ENCODE measurements at places on chromosomes 16 and 17.

DNA sequence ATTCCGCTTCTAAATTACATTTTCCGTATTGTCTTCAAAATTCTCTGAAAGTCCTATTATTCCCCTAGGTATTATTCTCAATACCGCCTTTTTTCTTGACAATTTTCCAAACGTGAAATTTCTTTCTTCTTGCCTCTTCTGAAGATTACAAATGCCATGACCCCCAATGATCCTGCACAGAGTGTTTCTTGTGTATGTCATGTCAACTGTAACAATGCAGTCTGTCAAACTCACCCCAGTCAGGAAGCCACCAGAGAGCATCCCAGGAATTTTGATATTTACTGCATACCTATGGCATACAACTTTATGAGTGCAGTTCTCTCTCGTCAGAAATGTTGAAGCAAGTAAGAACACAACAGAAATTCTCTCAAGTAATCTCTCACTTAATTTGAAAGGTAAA, 847.3 kb upstream of the CDH8 start:
- no peak for DNase-seq

GRCh38 chr17:1673041-1673785, 11.5 kb downstream of the PRPF8 start:
- DNase-seq = no peak

DNA sequence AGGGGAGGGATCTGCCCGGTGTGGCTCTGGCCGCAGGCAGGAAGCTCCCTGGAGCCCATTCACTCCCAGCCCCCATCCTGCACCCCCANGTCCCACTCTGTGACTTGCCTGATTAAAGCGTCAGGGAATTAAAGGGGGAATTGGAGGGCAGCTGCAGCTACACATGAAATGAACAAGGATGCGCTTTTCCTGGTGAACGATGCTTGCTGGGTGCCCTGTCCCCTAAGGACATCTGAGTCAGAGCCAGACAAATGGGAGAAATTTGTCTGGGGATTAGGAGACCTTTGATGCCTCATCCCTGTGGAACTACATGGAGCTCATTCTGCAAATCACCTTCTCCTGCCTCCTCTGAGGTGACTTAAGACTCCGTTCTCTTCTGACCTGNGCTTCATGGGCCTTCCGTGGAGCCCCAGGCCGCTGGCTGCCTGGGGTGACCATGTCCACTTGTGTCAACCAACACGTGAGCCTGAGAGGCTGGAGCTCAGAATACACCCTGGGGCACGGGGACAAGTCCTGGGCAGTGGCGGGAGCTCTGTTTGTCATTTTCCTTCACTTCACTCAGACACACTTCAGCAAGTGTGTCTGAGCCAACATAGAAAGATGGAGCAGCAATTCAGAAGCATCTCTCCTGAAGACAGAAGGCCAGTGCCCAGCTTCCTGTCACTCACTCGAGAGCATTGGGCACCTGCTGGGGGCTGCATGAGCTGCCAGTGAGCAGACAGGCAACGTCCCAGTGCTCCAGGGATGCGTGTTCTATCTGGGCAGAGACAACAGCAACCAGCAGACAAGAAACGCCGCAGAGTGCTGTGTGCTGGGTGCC, 54.1 kb downstream of the METRNL start:
- no peak for DNase-seq

DNA sequence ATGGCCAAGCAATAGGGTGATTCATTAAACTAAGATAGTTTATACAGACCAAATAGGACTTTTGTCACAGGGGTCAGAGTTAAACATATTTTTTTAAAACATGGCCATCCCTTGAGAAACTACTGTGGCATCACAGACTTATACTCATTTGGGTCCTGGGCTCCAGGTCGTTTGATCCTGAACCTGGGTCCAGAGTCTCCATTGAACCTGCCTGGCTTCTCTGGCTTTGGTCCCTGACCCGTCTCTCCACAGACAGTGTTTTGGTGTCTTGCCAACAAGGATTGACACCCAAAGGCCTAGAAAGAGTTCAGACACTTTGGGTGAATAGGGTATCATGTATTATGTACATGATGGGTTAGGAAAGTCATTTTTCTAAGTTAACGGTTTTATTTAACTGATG, 236.7 kb downstream of the PHKB start:
- DNase-seq = no peak

GRCh38 chr17:29124135-29124924, 55.9 kb downstream of the MYO18A start:
- no peak for DNase-seq

DNA sequence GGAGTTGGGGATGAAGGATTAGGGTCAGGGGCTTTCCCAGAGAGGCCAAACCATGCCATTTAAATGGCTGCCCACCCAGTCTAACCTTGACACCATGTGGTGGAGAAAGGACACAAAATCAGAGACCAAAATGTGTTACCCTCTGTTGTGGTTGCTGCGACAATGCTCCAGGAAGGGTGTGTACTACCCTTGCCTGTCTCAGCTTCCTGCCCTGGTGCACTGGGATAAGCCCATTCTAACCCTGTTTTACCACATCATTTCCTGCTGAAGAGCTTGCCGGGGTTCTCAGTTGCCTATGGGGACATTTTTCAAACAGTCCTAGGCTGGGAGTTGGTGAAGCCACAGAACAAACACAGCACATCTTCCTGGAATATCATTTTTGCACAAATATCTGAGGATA, 4.9 kb downstream of the OR4D1 start:
- no peak for DNase-seq

DNA sequence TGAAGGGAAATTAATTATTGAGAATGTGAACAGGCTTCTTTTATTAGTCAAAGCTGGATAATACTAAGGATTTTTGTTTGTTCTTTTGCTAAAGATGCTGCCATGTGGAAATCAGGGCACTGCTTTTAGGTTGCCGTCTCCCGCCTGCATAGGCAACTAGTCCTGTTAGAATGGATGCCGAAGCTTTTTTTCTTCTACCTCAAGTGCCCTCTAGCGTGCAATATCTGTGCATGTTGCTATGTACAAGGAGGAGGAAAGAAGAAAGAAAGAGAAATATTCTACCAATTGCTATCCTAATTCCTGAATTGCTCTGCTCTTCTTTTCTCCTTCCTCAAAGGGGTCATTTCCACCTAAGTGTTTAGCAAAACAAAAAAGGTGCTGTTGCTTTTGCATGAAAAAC, 5.2 kb upstream of the CDH8 start:
- no peak for DNase-seq

DNA sequence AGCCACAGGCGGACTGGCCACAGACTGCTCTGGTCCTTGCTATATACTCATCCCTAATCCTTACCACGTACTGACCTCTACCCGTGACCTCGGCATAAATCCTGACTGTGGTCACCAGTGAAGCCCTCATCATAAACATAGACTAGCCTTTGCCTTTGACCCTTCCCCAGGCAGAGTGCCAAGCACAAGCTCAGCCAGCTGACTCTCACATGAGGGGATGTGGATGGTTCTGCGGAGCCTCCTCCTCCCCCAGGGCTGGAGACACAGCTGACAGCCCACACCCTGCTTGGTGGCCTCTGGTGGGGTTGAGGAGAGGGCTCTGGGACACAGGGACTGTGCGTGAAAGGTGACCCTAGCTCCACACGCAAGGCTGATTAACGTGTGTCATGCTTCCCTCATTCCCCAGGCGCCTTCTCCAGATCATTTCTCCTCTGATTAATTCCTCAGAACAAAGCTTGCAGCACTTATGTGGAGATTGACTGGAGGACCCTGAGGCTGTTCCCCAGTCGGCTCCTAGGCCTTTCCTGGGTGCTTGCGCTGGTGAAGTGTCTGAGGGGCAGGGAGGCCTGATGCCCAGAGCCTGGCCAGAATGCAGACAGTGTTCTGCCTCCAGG, 241.5 kb upstream of the NLRP1 start:
- no peak for DNase-seq

GRCh38 chr16:22692916-22693637, 120.9 kb upstream of the HS3ST2 start:
- no peak for DNase-seq

GRCh38 chr17:33493566-33493965, 200.5 kb upstream of the ASIC2 start:
- no peak for DNase-seq

GRCh38 chr17:2691069-2691871, 20.3 kb downstream of the CLUH start:
- no peak for DNase-seq

DNA sequence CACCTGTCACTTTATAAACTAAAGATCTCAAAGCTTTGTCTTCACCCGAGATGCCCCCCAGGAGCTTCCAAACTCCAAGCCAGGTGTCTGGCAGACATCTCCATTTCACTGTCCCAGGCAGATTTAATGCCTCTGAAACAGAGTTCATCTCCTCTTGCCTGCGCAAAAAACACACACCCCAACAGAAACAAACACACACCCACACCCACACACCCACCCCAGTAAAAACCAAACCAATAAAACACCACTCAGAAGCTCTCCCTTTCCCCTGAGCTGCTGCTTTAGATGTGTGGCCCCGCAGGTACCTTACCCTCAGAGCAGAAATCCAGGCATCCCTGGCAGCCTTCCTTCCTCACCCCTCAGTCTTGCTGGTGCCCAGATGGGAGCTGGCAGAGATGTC, 14.4 kb downstream of the SEC14L1 start:
- no peak for DNase-seq

GRCh38 chr16:48432136-48432535, 46.9 kb upstream of the SIAH1 start:
- no peak for DNase-seq

DNA sequence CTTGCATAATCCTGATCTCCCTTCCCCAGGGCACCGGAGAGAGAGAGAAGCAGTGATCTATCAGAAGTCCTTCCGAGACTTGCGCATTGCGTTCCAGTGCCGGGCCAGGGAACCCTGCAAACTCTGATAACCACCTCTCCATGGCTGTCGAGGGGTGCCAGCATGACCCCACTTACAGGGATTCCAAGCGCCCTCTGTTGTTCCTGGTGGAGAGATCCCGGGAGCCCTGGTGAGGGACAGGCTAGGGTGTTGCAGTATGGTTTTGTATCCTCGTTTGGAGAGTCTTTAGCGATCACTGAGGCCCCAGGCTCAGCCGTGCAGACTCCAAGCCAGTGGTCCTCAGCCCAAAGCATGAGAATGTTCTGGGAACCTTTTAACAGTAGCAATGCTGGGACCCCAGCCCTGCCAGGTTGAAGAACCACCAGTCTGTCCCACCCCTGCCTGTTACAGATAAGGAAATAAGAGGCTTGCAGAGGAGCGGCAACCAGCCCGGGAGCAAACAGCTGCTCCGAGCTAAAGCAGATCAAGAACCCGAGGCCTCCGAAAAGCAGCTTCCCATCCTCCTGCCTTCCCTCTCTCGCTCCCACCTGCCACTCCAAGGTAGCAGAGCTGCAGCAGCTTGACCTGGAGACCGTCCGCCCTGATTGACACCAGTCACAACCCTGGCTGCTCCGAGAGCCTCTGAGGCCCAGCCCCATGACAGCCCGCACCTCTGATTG, 150.3 kb upstream of the RPL38 start:
- no peak for DNase-seq

DNA sequence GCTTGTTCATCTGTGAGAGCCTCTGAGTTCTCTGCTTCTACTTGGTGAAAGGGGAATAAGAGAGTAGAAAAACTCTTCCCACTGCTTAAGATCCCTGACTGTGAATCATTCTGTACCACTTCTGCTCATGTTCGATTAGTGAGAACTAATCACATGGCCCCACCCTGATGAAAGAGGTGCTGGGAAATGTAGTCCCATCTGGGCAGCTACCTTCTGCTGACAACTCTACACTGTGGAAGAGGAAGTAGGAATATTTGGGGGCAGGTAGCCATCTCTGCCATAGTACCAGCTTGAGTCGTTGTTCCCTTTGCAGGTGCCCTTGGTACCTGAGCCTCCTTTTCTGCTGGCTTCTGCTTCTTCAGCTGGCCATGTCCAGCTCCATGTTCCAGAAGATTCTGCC, 29.9 kb downstream of the NKD1 start:
- no peak for DNase-seq

DNA sequence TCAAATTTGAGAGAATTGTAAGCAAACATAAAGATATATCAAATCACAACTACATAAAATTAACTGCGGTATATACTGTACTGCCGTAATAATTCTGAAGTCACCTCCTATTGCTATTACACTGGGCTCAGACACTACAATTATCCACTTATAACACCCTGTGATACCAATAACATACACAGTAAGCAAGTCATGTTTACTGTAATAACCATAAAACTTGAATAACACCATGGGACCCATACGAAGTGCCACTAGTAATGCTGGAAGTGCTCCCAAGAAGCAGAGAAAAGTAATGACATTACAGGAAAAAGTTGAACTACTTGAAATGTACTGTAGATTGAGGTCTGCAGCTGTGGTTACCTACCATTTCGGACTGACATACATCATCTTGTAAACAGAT, 24.0 kb downstream of the CMC2 start:
- no peak for DNase-seq

GRCh38 chr17:42678951-42679491, 2.2 kb upstream of the PLEKHH3 start:
- DNase-seq = no peak

GRCh38 chr16:88634141-88634993, 4.0 kb upstream of the IL17C start:
- peak; percentile 47 for DNase-seq

DNA sequence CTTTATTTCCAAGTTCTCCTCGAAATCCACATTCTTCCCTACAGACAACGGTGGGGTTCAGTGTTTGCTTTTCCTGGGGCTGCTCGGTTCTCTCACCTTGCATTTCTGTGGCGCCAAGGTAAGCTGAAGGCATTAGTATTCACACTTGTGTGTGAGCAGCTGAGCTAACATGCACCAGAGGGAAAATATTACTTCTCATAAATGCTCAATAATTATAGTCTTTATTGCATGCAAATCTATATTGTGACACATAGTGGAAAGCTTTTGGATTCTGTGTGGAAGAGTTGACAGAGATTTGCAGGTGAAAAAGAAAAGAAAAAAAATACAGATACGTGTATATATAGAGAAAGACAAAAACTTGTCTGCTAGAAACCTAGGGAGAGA, 411.8 kb downstream of the MAF start:
- no peak for DNase-seq

DNA sequence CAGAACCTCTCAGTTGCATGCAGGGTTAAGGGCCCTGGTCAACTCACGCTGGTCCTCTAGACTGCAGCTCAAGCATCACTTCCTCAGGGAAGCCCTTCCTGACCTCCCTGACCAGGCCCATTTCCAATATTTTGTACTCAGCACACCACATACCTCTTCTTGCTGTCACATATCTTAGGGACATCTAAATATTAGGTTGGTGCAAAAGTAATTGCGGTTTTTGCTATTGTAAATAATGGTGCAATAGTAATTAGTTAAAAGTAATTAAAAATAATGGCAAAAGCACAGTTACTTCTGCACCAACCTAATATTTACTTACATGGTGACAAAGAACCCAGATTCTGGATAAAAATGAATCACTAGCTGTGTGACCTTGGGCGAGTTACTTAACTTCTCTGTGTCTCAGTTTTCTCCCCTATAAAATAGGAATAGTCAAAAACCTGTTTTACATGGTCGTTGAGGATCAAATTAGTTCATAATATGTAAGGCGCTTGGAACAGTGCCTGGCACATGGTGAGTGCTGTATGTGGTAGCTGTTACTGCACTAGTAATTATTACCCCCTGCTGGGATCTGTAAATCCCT, 177.4 kb downstream of the PRKCB start:
- DNase-seq = no peak
